ENCODE measurements at places on chromosomes 4 and X. TPM values are rescaled to one million over a fixed set of nuclear protein-coding genes. Genes with fewer than 3 reads are reported as not detected.
A peak's percentile ranks its signal among the peaks of the same experiment; 100 is the strongest.

MAGEC3 gene
- total RNA-seq: not detected

ABLIM2 gene
- total RNA-seq: 34.2 TPM

MAGED4B gene
- total RNA-seq: 8.4 TPM

ADAM29 gene
- total RNA-seq: not detected

GRCh38 chr4:74287164-74287563, 21.1 kb upstream of the EPGN start:
- no peak for DNase-seq

DNA sequence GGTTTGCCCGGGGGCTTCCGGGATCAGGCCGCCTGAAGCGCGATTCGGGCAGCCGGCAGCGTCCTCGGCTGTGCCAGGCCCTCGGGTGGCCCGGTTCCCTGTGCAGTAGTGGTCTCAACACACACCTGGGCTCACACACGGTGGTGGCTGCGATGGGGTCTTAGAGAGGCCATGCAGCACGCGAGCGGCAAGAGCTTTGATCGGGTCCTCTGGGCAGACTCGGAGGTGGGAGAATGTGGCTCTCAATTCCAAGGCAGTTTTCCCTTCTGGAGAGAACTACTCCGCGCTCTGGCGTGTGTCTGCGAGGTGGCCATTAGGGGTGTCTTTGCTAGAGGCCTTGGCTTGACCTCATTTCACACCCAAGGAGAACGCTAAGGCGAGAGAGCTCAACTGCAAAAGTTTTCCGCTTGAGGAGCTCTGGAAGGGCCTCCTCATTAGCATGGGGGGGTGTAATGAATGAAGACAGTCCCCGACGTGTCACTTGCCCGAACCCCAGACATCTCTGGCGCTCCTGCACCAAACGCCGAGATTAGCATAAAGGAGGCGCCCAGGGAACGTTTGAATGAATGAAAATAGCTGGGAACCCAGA, 771 bp upstream of the RBPJ start:
- peak; percentile 28 for DNase-seq

DNA sequence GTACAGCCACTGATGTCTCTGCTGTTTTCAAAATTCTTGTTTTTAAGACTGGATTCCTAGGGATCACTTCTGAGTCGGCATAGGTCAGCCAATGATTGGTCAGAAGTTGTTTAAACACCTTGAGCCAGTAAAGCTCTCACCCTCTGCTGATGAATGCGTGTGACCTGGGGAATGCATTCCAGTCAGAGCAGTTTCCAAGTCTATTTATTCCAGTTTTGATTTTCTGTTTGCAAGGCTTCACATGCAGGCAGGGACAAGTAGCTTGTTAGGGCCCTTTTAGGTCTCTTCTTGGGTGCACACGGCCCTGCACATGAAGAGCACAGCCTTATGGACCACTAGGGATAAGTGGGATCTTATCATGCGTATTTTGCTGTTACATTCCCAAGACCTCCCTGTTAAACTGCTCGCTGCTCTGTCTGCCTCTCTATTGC, 47.0 kb downstream of the KLHL15 start:
- DNase-seq: no peak

DNA sequence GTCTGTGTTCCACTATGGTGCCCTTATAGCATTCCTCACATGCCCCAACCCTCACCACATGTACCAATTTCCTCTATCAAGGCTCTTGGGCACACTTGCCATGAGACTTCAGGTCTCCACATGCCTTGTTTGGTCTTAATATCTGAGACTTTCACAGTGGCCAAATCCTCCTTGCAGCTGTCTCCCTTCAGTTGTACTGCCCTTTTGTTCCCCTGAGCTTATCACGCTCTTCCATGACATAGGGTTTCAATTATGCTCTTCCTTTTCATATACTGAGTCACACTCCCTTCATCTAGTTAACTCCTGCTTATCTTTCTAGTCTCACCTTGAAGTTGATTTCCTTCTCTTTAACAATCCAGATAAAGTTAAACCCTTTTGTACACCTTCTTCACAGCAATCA, 212.9 kb downstream of the PDHA2 start:
- no peak for DNase-seq

DNA sequence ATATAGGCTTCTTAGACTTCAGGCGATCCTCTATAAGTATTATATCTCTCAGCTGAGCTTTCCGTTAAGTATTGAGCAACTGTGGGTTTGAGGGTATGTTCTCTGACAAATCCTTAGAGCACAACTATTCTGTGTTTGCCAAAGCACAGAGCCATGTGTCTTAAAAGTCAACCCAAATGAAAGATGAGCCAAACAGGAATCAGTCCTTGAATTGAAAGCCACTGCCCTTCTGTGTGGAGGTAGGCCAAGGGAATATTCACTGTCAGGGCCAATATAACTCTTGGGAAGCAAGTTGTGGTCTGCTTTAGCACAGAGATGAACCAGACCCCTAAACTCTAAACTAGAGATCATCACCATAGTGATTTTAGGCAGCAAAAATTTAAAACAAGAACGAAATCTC, 164.0 kb downstream of the STAG2 start:
- no peak for DNase-seq

- DNase-seq: no peak
Measured at GRCh38 chrX:28585767-28586166, 1.5 kb upstream of the IL1RAPL1 start.

GRCh38 chr4:56414135-56414670, 21.2 kb downstream of the PPAT start:
- no peak for DNase-seq
